LHCN-M2 (cell line): ENCODE measurements at places on chromosomes 2 and 18.

GRCh38 chr2:17918789-17919188 is 40.3 kb downstream of the KCNS3 start:
- no peak for DNase-seq

DNA sequence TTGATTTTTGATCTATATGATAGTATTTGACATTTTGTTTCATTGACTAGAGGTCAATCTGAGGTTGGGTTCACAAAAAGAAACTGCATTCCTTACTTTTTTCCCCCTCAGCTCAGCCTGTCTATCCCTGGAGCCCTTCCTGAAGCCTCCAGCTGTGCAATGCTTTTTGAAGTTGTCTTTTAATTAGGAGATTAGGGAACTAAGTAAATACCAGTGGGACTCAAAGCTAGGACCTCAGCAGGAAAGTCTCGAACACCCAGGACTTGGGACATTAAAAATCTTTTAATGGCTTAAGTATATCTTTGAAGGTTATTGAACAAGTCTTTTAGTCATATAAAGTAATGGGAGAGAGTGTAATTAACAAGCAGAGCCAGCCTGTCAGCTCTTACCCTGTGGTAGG is 220.2 kb downstream of the PDE11A start:
- DNase-seq, result no peak

DNA sequence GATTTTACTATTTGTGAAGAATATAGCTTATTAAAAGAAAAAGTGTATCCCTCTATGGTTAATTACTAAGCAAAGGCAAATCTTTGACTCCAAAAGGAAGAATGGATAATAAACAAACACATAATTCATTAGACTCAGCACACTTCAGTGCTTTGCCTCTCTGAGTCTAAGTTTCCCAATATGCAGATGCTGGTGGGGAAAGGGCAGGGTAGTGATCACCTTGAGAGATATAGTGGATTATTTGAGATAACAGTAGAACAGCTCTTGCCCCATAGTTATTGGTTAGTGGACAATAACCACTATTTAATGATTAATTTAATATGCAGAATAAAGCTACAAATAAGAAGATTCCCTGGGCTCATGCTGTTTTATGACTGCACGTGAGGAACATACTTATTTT is 98.2 kb upstream of the SLC8A1 start:
- DNase-seq, result no peak

DNA sequence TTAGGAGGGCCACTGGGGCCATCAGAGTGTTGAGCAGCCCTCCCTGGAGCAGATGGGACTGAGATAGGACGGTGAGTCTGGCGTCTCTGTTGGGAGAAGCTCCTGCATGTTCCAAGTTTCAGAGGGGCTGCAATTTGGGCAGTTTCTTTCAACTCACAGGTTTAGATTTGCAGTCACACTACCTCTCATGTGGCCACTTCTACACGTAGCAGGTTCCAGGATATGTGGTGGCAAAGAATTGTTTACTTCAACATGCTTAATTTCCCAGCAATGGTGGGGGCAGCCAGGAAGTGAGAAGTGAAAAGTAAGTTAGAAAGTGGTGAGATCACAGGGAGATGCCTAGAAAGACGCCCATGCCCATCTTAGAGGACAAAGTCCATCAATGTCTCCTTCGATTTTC is 9.3 kb downstream of the NCK2 start:
- no peak for DNase-seq

GRCh38 chr18:64713284-64713683 is 564.4 kb upstream of the LINC00305 start:
- no peak for DNase-seq

- DNase-seq, result no peak
These were observed 22.7 kb downstream of the LBH start for GRCh38 chr2:30253873-30254684.

GRCh38 chr2:135980434-135981079 is 4.9 kb downstream of the DARS1 start:
- DNase-seq, result no peak

DNA sequence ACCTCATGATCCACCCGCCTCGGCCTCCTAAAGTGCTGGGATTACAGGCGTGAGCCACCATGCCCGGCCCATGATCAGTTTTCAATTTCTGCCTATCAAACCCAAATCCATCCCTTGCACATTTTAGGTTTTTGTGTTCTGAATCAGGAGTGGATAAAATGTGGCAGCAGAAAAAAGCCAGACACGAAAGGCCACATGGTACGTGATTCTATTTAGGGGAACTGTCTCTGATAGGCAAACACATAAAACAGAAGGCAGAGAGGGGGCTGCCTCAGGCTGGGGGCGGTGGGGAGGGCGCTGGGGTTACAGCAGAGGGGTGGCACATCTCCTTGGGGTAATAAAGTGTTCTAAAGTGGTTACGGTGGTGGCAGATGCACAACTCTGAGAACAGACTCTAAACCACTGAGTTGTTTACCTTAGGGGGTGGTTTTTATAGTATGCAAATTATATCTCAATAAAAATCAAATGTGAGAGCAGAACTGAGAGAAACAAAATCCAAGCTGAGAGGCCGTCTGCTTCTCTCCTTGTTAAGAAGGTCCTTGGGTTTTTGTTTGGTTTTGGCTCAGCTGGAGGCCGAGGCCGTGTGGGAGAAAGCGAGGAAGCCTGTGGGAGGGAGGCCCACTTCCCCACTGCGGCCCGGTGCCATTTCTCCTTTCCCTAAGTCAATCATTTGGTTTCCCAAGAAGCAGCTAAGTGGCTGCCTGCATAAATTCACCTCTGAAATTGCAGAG is 78.0 kb downstream of the SOWAHC start:
- no peak for DNase-seq

- no peak for DNase-seq
These were observed 1050.7 kb upstream of the PIK3C3 start for GRCh38 chr18:40904295-40904694.

DNA sequence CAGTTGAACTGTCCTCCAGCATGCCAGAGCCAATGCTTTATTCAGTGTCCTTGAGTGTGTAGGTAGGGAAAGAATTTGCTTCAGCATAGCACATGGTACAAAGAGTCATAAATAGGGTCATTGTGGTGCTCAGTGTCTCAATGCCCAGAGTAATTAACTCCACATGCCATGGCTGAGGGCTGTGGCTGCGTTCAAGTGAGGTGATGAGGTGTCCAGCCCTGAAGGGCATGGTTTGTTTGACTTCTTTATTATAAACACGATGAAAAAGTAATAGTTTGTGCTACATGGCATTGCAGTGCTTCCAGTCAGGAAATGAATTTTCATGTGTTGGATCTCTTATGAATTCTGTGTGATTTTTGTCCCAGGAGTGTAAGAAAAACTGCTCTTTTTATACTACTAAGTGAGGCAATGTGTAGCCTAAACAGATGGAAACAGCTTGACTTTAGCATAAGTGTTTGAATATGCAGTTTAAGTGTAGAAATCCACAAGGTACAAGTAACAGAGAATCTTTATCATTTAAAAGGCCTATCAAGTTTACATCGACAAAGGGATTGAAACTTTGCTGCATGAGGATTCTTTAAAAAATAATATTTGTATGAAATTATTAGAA is 507.9 kb upstream of the CDH2 start:
- DNase-seq, result no peak

DNA sequence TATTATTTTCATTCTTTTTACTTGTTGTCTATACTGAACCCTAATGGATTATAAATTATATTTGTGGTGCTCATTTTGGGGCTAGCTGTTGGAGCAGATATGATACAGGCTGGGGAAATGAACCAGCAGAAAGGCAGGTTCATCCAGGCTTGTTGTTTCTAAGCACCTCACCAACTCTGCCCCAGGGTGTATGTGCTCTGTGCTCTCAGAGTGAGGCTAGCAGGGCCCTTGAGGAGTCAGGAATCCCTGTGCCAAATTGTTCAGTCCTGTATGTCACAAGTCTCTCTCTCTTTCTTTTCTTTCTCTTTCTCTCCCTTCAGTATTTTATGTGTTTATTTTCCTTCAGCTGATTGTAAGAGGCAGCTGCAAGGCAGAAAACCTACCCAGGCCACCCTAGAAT is 181.1 kb upstream of the DPP10 start:
- DNase-seq, result no peak

DNA sequence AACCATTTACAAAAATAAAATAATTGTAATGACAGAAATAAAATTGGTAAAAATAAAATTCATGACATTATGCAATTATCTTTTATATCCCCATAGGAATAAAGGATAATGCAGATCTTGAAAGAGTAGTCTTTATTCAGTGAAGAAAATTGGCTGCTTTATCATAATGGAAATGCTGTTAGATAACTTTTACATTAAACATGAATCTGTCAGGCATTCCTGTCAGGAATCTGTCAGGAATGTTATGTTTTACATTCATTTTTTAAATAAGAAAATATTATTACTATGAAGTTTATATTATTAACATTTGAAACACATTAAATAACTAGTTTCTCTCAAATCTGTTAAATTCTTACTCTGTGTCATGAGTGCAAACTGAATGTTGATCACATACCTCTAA is 1024.7 kb upstream of the TMEFF2 start:
- no peak for DNase-seq

GRCh38 chr2:23027396-23027795 is 357.6 kb upstream of the KLHL29 start:
- DNase-seq, result no peak

- no peak for DNase-seq
These were observed 99.3 kb downstream of the COL6A3 start for GRCh38 chr2:237314681-237315080.

- no peak for DNase-seq
These were observed 442.2 kb upstream of the CELF4 start for GRCh38 chr18:38007676-38008330.

DNA sequence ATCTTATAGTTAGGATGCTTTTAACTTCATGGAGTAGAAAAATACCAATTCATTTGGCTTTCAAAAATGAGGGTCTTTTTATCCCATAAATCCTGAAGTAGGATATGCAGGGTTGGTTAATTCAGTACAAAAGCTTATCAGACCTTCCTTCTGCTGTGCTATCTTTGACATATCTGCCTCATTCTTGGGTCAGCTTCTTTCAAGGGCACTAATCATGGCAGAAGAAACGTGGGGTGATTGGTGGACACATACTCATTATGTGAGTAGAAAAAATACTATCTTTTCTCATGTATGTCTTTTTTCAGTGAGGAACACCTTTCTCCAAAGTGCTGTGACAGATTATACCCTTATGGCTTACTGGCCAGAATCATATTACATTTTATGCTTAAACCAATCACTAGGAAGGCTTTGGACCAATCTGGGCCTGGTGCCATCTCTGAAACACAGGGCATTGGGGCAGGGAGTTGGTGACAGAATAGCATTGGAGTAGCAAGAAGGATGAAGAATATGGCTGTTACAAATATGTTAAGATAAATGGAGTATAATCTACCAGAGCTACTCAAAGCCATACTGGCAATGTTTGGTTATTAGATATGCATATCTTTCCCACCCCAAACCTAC is 10.1 kb downstream of the UGP2 start:
- no peak for DNase-seq

GRCh38 chr2:99692785-99693184 is 203.0 kb upstream of the REV1 start:
- no peak for DNase-seq

DNA sequence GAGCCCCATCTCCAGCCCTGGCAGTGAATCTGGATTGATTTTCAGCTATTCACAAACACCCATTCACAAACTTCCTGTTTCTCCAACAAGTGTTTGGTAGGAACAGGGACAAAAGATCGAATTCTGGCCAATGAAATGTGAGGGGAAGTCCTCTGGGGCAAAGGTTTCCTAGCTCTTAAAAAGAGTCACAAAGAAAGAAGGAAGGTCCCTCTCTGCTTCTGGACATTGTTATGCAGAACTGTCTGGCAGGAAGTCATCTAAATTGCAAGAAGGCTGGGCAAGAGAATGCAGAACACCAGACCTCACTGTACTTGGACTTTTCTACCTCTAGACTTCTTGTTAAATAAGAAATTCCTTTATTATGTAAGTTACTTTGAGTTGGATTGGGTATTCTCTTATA is 137.3 kb downstream of the CCDC148 start:
- no peak for DNase-seq

DNA sequence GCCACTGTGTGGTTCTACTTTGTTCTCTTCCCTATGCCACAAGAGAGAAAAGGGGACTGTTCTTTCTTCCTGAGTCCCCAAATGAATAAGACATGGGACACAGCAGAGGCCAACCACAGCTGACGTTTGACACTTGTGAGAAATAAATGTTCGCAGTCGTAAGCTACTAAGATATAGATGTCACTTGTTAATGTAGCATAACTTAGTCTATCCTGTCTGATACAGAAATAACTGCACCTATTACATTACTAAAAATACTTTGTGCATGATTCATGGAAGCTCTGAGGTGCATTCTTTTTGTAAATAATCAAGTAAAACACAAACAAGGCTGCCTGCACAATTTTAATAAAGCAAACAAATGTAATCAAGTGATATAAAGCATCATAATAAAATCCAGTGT is 148.8 kb downstream of the NBAS start:
- DNase-seq, result no peak

- no peak for DNase-seq
These were observed 52.0 kb upstream of the TNP1 start for GRCh38 chr2:216911886-216912285.

DNA sequence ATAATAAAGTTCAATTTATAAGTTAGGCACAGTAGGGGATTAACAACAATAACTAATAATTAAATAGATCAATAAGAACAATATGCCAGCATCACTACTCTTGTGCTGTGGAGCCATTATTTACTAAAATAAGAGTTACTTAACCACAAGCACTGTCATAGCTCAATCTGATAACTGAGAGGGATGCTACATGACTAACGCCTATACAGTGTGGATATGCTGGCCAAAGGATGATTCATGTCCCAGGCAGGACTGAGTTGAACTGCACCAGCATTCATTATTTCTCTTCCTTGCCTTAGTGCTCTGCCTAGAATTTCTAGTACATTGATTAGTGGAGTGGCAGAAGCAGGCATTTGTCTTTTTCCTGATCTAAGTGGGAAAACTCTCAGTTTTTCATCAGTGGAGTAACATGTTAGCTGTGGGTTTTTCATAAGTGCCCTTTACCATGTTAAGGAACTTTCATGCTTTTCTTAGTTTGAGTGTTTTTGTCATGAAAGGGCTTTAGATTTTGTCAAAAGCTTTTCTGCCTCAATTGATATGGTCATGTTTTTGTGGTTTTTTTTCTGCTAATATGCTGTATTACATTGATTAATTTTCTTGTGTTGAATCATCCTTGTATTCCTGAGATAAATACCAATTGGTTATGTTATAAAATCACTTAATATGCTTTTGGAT is 21.7 kb downstream of the KIAA1328 start:
- peak; percentile 90 for DNase-seq

GRCh38 chr2:20190876-20191713 is 33.8 kb downstream of the SDC1 start:
- no peak for DNase-seq

GRCh38 chr2:23553561-23553960 is 168.6 kb downstream of the KLHL29 start:
- no peak for DNase-seq
